ENCODE measurements at places on chromosomes 16 and 17.

- no peak for DNase-seq
These were observed 66.4 kb downstream of the CDK5R1 start for GRCh38 chr17:32553168-32553567.

DNA sequence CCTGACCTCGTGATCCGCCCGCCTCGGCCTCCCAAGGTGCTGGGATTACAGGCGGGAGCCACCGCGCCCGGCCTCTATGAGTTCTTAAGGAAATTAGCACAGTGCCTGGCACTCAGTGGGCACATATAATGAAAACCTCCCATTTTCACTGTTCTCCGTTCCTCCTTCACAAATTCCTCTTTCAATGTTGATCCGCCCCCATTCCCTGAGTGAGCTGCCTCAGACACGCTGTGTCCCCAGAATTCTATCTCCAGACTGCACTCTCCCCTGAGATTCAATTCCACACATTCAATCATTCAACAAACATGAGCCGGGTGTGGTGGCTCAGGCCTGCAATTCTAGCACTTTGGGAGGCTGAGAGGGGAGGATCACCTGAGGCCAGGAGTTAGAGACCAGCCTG is 7.0 kb downstream of the P2RX1 start:
- no peak for DNase-seq

DNA sequence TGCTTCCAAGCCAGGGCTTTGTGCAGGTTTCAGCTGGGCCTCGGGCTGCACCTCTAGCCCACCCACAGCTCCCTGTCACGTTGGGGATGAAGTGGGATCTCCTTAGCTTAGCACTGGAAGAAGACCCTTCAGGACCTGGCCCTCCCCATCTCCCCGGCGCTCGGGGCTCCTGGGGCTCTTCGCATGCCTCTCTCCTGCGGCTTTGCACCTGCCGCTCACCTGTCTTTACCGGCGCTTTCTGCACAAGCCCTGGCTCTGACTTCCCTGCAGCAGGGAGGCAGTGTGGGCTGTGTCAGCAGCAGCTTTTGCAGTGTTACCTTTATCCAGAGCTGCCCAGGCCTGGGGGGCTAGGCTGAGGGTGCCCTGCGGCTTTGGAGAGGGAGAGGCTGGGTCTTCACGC is 52.3 kb downstream of the NT5M start:
- DNase-seq, result no peak

DNA sequence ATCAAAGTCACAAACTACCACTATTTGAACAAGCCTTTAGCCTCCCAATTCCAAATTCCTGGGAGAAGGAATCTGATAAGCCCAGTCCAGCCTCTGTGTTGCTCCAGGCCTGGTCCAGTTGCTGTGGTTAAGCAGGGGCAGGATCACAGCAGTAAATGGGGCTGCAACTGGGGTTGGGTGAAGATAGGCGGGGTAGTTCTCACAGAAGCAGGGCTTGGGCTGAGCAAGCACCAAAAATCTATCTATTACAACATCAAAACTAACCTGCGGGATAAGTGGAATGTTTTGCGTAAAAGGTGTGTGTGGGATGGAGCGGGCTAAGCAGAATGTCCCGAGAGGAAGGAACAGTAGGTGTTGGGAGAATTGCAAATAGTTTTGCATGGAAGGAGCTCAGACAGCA is 23.0 kb upstream of the RNF135 start:
- DNase-seq, result no peak

DNA sequence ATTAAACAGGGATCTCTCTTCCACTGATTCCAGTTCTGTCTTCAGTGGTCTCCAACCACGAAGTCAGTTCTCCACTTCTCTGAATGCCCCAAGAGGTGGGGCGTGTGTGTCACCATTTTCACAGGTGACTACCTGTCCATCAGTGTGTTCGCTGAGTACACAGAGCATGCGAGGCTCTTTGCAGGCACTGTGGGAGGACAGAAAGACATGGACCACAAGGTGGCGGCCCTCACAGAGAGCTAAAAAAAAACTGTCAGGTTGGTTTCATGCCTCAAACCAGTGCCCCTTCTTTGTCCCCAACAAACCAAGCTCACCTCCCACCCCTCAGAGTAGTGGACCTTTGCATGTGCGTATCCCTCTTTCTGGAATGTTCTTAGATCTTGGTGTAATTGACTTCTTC is 13.8 kb downstream of the EMP2 start:
- DNase-seq, result no peak

GRCh38 chr17:4375039-4375748 is 8.7 kb upstream of the UBE2G1 start:
- peak; percentile 74 for DNase-seq

- no peak for DNase-seq
These were observed 30.7 kb upstream of the ICAM2 start for GRCh38 chr17:64051153-64051552.

DNA sequence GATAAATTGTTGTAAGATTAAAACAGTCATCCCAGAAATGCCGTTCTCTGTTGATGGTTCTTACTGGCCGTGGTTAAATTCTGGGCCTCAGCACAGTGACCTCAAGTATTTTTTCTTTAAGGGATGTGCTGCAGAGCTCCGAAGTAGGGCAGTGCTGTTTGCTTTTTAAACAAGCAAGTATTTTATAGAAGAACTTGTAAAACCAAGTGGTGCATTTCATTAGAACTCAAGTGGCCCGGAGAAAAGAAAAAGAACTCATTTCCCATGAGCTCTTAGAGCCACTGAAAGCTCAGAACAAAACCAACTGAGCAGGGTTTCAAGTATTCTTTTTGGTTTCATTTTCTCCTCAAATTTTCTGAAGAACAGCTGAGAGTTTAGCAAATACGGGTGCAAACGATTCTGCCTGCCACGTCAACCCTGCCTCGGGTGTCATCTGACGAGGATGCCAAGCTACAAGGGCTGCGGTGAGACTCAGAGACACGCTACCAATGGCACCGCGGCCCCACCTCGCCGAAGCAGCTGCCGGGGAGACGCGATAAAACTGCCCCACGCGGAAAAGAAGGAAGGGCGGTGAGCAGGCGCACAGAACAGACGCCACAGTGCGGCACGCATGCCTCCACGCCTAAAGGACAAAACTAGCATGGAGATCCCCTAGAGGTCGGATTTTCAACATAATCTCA is 6.3 kb downstream of the LMF1 start:
- peak; percentile 77 for DNase-seq

DNA sequence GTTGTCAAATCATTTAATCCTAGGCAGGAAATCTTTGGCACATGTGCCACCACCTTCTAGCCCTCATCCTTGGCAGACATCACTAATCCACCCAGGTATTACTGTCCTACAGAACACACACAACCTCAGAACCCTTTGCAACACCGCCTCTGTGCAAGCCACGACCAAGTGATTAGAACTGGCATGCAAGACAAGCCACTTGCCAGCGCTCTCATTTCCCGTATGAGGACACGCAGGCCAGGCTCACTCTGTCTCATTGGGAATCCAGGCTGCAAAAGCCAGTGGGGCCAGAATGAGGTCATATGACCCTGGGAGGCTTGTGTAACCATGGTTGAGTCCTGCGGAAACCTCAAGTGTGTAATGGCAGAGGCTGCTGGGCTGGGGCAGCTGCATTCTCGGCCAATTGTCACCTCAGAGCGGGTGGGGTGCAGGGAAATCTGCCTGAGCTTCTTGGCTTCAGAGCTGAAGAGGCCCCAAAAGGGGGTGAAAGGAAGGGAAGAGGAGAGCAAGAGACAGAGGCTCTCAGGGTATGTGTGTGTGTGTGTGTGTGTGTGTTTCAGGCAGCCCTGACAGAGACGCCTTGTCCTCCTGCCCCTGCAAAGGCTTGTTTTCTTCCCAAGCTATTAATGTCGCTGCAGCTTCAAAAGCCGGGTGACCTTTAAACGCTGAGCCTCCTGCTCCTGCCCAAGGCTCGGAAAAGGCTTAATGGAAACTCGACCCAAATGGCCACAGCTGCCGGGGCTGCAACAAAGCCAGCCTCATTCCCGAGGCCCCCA is 43.2 kb upstream of the MRPS23 start:
- no peak for DNase-seq

DNA sequence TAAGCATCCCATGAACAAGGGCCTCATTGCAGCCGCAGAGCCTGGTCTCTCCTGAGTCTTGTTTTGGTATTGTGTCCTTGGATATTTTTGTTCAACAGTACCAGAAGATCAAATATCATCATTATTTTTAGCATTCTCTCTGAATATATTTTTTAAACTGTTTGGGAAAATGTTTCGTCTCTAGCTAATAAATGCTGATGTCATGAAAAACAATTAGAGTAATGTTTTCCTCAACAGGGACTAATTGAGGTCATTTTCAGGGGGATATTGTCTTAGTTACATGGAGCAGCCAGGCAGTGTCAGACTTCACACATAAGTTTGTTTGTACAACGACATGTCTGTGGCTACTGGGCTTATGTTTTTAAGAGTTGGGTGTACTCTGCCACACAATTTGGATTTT is 805.3 kb upstream of the SOX9 start:
- DNase-seq, result no peak

GRCh38 chr16:7805686-7806396 is 473.2 kb downstream of the RBFOX1 start:
- no peak for DNase-seq

- DNase-seq, result peak; percentile 73
These were observed 11.5 kb downstream of the ZNF597 start for GRCh38 chr16:3431779-3432219.

DNA sequence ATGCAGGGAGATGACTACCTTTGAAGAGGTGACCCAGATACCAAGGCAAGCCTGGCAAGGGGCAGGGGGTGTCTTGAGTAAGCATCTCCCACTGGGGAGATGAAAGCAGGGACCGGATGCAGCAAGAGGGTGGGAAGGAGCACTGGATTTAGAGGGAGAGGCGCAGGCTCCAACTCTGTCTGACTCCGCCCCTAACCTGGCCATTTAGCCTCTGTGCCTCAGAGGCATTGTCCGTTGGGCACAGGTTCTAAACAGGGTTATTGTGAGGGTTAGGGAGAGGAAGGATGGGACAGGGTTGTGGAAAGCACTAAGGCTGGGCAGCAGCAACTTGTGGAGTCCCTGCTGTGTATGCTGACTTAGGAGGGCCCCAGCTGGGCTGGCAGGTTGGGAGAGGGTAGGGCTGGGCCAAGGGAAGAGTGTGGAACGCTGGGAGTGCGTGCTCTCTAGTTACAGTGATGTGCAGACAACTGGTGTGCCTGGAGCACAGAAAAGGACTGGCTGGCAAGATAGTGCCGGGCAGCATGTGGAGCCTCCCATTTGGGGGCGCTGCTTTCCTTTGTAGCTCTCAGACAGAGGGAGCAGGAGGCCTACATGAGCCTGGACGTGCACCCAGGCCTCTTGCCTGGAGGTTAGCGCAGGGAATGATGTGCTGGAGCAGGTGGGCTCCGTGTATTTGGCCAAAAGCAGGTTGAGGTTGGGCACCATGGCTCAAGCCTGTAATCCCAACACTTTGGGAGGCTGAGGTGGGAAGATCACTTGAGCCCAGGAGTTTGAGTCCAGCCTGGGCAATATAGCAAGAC is 26.2 kb downstream of the TBX2 start:
- no peak for DNase-seq

DNA sequence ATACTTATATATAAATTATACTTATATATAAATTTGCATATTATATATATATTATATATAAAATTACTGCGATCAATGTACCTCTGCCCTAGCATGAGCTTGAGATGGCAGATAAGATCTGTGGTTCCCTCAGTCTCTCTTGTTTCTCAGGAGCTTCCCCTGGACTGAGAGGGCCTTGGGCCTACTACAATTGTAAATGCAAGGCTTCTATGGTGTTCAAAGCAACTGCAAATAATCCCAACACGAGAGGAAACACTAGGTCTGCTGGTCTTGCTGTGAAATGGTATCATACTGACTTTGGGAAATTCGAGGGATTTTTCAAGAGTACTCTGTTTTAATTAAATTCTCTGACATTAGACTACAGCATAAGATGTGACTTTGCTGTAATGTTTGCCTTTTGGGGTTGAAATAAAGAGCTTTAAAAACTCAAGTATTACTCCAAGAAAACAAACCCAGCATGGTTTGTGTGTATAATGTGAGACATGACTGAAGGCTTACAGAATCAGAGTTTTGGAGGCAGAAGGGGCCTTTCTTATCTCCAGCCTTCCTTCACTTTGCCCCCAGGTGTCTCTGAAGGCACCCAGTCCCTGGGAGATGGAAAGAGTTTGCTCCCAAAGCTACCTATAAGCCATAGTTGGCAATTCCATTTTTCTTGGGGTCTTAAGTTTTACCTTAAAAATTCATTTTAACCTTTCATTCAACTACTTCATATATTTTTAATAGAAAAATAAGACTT is 24.2 kb downstream of the ACSM1 start:
- no peak for DNase-seq

GRCh38 chr17:56358651-56359050 is 205.4 kb downstream of the ANKFN1 start:
- no peak for DNase-seq

- no peak for DNase-seq
These were observed 141.3 kb downstream of the ABCC12 start for GRCh38 chr16:48014349-48015135.

DNA sequence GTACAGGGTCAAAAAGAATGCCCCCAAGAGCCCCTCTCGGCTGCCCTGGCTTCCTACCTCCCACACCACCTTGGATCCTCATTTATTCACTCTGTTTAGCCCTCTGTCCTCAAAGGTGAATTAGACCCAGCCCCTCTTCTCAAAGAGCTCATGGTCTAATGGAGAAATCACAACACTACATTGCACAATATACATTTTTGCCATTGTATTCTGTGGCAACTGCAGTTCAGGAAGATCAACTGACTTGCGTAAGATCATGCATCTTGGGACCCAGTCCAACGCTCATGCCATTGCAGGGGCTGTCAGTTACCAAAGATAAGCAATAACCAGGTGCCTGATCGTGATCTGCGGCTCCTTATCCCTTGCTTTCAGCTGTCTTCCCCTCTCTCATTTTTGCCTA is 1.4 kb downstream of the KRT38 start:
- DNase-seq, result no peak

DNA sequence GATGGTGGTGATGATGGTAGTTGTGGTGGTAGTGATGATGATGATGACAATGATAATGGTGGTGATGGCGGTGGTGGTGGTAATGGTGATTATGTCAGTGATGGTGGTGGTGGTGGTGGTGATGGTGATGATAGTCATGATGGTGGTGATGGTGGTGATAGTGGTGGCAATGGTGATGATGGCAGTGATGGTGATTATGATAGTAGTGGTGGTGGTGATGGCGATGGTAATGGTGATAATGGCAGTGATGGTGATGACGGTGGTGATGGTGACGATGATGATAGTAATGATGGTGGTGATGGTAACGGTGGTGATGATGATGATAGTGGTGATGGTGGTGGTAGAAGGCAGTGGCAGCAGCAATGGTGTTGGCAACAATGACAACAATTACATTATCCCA is 55.3 kb downstream of the RBFOX3 start:
- DNase-seq, result no peak

- DNase-seq, result no peak
These were observed 1.2 kb downstream of the SLC9A5 start for GRCh38 chr16:67250045-67250327.

DNA sequence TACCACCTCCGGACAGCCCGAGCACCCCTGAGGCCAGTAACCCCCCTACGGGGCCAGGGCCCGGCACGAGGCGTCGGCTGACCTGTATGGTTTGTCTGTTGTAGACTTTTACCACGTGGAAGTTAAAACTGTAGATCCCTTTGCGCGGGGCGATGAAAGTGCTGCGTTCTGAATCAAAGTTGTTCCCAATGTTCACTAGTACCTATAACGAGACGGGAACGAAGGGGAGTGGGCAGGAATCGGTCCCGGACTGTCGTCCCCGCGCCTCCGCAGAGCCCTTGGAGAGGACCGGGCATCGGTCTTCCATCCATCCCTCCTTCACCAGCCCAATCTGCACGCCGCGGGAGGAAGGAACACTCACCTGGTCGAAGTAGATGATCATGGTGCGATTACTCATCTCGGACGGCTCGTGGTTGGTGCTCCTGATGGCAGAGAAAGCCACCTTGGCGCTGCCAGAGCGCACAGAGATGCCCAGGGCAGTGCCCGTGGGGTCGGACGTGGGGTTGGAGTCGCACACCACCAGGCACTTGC is 732 bp downstream of the CBLN1 start:
- DNase-seq, result no peak
